ENCODE measurements at places on chromosomes 7 and 10.

DNA sequence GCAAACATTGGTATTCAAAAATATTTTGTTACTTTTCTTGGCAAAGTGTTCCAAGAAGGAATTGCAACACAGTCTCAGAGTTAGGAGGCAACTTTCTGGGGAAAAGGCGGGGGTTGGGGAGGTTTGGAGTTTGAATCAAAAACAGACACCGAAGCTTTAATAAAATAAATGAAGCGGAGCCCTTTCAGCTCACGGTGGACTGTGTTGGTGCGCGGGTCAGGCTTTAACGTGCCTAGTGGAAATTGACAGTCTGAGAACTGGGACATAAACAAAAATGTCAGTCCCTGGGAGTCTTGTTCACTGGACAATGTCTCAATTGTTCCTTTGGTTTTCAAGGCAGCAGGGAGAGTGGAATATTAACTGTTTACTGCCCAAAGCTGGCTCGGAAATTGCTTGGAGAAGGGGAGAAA is 109.3 kb downstream of the TCF7L2 start:
- no peak for DNase-seq

- no peak for DNase-seq
Observed at GRCh38 chr10:61698968-61699655, 36.4 kb downstream of the CABCOCO1 start.

- DNase-seq: no peak
Observed at GRCh38 chr10:58758321-58758720, 245.6 kb downstream of the BICC1 start.

DNA sequence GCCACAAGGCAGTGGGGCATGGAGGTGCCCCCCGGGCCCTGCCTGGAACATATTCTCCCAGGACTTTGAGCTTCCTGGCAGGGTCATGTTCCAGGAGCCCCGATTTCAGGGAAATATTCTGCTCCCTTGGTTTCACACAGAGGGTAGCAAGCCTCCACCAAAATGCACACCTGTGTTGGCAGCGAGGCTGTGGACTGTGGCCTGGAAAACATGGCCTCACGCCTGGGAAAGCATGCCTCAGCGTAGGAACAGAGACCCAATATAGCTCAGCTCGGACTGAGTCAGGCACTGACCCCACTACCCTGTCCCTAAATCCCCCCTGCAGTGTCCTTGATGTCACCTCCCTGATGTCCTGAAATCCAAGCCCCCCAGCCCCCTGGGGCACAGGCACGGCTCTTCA is 92.0 kb downstream of the KCNMA1 start:
- no peak for DNase-seq

GRCh38 chr10:27687743-27688142 is 57.9 kb downstream of the MKX start:
- no peak for DNase-seq

Data from inflammatory macrophage treated with lipopolysaccharide for 4 hours (primary cell).